Cardiac muscle cell (in vitro differentiated cells and primary cell): ENCODE measurements at places on chromosomes 2 and 18. TPM values are rescaled to one million over a fixed set of nuclear protein-coding genes. Genes with fewer than 3 reads are reported as not detected.

GRCh38 chr2:12612671-12613070 is 104.1 kb upstream of the TRIB2 start:
- no peak for DNase-seq
- no peak overlapping the region for H3K27ac ChIP-seq
- no peaks in the 10 kb centered on the region for H3K4me1 ChIP-seq
- H3K4me3 ChIP-seq = no peak overlapping the region
- H3K27me3 ChIP-seq = no peaks in the 10 kb centered on the region
- H3K36me3 ChIP-seq = no peaks in the 10 kb centered on the region

DNA sequence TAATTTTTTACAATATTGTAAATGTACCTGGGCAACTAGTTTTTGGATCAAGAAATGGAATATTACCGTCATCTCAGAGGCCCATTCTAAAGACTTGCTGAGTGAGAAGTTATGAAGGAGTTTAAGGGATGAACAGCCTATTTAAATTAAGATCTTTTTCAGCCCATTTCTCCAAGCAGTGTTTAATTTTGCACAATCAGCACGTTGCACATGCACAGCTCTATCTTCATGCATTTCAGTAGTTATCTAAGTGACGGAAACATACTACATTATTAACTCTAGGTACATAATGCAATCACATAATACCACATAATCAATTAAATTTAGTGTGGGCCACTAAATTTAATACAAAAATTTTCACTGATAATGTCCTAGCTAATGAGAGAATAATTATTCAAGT is 582.1 kb upstream of the DSEL start:
- no peaks in the 10 kb centered on the region for H3K4me1 ChIP-seq
- no peaks in the 10 kb centered on the region for H3K36me3 ChIP-seq
- H3K27ac ChIP-seq = no peak overlapping the region
- DNase-seq = no peak
- H3K27me3 ChIP-seq = no peaks in the 10 kb centered on the region

DNA sequence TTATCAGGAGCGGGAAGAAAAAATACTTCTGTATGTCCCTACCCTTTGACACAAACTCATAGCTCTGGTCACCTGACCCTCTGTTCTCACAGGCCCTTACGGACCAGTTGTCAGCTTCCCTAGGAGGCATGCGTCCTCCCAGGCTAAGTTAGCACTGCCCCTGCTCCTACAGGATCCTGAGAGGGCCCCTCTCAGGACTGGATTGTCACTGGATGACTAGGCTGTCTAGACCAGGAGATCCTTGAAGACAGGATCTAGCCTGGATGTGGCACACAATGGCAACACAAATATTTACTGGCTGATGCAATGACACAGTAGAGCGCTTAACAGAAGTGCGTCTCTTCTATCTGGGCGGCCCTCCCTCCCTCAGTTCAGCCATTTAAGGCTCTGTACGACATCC is 7.7 kb downstream of the FAM228A start:
- no peak for DNase-seq
- H3K4me3 ChIP-seq = no peak overlapping the region
- no peaks in the 10 kb centered on the region for H3K4me1 ChIP-seq
- no peak overlapping the region for H3K27ac ChIP-seq
- no peaks in the 10 kb centered on the region for H3K36me3 ChIP-seq

Gene EMX1
- total RNA-seq = 0.24 TPM in 1 of 2 replicates, not detected in the other

Gene EPHA4
- 58.0 and 70.2 TPM in 2 replicates for total RNA-seq

Gene CLASP1
- total RNA-seq = 41.1 and 53.0 TPM in 2 replicates

GRCh38 chr2:128682266-128682665 is 363.6 kb upstream of the HS6ST1 start:
- H3K4me3 ChIP-seq = no peak overlapping the region
- H3K27me3 ChIP-seq = no peaks in the 10 kb centered on the region
